ENCODE measurements at places on chromosomes 5 and 9.

DNA sequence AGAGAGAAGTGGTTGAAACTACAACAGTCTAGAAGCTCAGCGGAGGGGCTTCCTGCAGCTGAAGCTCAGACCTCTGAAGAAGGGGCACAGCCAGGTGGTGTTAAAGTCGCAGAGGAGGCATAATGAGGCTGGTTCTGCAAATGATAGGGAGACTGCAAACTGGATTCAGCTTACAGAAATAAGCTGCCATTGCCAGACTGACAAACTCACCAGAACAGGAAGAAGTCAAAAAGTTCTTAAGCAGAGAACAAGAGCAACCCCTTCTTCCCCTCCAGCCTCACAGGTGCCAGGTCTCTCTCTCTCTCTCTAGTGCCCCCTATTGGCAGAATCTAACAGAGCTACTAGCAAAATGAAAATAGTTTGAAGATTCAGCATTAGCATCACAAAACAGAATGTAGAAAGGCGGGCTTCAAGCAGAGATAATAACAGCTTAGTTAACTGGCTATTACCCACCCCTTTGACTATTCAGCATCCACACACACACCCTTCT, 76.7 kb downstream of the GRAMD2B start:
- no peak for DNase-seq

DNA sequence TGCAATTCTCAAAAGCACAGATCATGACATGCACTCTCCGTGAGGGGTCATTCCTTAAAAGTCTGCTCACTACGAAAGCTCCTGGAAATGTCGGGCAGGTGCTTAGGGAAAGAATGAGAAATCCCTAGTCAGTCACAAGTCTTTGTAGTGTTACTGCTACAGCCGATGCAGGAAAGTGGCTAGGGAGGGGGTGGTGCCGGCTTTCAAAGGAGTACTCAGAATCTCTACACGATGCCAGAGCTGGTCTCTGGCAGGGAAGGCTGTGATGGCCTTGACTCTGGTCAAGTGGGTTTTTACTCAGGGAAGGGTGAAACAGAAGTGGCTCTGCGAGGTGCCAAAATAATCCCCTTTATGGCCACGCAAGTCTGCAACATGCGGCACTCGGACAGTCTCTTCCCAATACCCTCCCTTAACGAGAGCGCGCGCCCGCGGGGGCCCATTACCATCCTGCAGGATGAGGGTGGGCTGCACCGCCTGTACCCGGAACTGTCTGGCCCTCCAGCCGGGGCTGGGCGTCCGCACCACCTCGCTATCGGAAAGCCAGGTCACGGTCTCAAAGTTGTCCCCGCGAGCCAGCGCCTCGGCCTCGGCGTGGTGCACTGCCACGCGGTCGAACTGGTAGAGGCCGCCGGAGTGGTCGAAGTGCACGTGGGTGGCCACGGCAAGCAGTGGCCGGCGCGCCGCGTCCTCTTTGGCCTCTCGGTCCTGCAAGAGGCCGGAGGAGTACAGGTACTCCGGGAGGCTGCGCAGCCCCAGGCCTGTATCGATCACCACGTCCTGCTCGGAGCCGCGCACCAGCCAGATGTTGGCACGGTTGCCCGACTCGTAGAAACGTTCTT, 956 bp downstream of the MBLAC2 start:
- DNase-seq, result no peak

DNA sequence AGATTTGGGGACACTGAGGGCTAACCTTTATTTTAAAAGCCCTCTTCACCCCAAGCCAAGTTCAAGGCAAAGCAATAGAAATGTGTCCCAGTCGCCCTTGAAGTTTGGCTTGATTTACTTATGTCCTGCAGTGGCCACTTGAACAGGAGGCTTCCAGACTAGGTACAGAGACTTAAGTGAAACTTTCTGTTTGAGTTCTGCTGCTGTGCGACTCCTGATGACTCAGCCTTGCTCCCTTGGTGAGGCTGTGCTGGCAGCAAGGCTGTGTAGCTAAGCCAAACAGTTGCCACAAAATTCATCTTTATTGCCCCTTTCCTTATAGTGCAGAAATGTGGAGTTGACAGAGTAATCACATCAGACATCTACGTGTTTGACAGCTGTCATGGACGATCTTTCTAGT, 68.8 kb upstream of the NTRK2 start:
- DNase-seq, result no peak

DNA sequence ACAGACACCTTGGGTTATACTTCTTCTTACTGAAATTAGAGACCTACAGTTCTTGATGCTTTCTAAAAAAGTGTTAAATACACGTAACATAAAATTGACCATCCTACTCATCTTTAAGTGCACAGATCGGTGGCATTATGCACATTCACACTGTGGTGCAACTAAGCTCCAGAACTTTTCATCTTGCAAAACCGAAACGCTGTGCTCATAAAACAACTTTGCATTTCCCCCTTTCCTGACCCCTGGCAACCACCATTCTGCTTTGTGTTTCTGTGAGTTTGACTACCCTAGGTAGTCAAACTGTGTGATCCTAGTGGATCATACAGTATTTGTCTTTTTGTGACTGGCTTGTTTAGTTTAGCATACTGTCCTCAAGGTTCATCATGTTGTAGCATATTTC, 3.9 kb downstream of the MVB12B start:
- no peak for DNase-seq

- DNase-seq, result peak; percentile 78
Measured at GRCh38 chr9:130243015-130243881, 22.3 kb upstream of the HMCN2 start.

GRCh38 chr5:5145651-5146529, 5.8 kb downstream of the ADAMTS16 start:
- no peak for DNase-seq
